Glutamatergic neuron (in vitro differentiated cells): ENCODE measurements at places on chromosomes 16 and 17. TPM values are rescaled to one million over a fixed set of nuclear protein-coding genes. Genes with fewer than 3 reads are reported as not detected.

RASD1 gene
- 140 TPM for total RNA-seq

GRCh38 chr17:28985950-28986713, 19.7 kb downstream of the SEZ6 start:
- DNase-seq, result peak; percentile 62

DNA sequence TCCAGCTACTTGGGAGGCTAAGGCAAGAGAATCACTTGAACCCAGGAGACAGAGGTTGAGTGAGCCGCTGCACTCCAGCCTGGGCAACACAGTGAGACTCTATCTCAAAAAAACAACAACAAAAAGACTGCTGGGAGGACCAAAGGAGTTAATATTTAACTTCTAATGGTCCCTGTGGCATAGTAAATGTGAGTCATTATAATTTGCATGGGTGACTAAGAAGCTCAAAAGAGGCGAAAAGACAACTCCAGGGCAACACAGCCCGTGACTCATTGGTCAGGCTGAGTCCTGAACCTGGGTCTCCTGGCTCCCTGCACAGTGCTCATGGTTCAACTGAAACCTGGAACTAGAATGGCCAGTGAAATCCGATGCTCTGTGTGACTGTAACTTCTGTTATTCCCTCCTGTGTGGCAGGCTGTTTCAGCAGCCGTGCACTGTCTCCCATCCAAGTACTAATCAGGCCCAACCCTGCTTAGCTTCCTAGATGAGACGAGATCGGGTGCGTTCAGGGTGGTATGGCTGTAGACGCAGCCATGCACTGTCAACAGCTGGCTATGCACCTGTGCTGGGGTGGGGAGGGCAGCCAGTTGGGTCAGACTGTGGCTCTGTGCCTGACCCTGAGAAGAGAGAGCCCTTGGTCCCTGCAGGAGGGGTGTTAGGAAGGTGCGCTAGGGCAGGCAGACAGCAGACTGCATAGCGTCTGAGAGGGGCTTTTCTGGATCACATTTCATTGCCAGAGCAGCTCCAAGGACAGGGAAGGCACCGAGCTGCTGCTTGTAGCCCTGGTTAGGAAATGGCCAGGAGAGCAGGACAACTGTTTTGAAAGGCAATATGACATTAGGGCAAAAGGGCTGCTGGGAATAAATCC, 14.5 kb upstream of the GPRC5C start:
- peak; percentile 24 for DNase-seq

- DNase-seq, result no peak
These were observed 51.1 kb downstream of the SRL start for GRCh38 chr16:4190712-4191333.

- DNase-seq, result no peak
These were observed 50.7 kb downstream of the ADCY7 start for GRCh38 chr16:50316848-50317630.

MMP28 gene
- 0.49 TPM for total RNA-seq

TMEM235 gene
- total RNA-seq, result not detected

DNA sequence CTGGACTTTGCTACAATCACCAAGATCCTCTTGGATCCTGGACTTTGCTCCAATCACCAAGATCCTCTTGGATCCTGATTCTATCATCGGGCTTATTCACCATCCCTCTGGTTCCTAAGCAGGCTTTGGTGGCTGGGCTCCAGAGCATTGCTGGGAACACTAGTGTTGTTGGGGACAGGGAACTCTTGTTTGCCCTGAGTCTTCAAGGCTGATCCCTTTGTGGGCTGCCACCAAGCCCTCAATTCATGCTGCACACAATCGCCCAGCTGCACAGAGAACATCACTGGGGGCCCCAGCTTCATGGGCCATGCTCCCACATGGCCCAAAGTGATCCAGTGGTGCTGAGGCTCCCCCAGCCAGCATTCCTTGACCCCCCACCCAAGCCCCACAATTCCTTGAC, 88.3 kb downstream of the TMEM132E start:
- DNase-seq, result no peak

DNA sequence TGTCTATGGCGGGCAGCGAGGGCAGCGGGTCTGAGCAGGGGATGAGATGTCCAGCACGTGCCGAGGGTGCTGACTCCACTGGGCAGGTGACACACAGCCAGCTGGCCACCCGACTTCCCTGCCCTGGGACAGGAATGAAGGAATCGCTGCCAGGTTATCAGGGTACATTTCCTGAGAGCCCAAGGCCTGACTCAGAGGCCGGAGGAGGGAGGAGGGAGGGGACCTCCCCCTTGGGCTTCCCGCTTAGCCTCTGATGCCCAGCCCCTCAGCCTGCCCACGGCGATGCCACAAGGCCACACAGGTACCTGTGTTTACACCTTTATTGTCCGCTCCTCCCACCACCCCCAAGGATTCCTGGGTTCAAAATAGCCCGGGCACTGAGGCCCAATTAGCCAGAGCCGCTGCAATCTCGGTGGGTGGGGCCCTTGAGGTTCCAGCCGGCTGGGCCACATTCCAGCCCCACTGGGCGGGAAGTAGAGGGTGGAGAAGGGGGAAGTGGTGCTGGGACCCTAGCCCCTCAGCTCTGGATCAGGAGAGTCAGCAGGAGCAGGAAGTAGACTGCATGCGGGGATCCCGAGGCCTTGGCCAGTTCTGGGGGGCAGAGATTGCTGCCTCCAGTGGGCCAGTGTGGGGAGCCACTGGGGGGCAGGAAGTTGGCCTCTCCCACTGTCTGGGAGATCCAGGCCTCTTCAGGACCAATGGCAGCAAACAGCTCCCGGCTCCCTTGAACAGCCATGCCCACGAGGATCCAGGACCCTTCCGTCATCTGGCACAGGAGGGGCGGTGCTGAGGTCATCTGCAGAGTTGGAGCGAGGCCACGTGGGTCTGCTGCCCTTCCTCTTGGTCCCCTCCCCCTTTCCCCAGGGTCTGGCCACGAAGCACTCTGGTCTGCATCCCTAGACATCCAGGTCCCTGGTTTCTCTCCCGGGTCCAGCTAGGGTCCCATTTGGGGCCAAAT, 3.4 kb upstream of the PRSS8 start:
- no peak for DNase-seq

CBLN1 gene
- total RNA-seq, result 21.7 TPM

DNA sequence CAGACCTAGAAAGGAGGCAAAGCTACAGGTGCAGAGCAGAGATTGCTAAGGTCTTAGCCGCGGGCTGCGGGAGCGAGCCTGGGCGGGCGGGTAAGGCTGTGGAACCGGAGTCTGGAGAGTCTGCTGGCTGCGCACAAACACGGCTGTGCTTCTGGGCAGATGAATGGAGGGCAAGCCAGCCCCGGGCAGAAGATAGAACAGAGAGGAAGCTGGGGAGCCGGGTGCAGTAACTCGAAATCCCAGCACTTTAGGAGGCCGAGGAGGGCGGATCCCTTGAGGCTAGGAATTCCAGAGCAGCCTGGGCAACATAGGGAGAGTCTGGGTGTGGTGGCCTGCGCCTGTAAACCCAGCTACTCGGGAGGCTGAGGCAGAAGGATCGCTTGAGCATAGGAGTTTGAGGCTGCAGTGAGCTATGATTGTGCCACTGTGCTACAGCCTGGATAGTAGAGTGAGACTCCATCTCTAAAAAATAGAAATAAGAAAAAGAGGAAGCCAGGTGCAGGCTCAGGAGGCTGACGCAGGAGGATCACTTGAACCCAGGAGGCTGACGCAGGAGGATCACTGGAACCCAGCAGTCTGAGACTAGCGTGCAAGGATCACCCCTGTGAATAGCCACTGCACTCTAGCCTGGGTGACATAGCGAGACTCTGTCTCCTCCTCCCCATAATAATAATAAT, 56.3 kb downstream of the PITPNC1 start:
- no peak for DNase-seq

ABCC11 gene
- total RNA-seq, result not detected

GAS2L2 gene
- total RNA-seq, result 0.27 TPM

DNA sequence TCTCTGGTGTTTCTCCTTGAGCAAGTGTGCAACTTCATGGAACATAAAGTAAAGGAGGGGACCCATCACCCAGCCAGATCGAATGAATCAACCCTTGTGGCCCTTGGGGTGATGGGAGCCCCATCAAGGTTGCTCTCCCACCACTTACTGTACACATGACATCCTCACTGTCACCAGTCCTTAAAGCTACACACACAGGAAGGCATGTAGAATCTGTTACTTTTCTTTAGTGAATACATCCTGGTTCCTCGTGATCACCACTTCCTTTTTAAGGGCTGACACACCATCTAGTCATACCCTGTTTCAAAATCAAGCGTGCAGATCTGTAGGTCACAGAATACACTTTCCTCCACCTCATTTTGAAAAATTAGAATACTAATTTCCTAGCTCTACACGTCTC, 22.6 kb upstream of the MPHOSPH6 start:
- no peak for DNase-seq

CTF1 gene
- 1.7 TPM for total RNA-seq

GRCh38 chr16:72286936-72287620, 115.1 kb upstream of the PMFBP1 start:
- DNase-seq, result no peak

DNA sequence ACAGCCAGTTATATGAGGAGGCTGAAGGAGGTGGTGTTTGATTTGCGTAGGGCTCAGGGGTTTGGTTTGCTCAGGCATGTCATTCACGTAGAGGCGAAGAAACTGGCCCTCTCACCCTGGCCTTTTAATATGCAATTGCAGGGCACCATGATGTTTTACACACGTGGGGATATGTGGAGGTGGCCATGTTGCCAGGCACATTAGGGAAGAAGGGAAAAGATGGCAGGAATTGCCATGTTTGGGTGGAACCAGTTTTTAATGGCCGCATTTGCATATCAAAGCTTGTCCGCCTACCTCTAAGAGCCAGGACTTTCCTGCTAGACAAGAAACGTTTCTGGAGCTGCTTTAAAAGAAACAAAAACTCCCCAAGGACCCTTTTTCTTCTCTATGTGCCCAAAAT, 1483.7 kb upstream of the GOT2 start:
- DNase-seq, result no peak

PARN gene
- 26.2 TPM for total RNA-seq

MGAT5B gene
- 22.9 TPM for total RNA-seq

GRCh38 chr16:89586853-89587252, 11.3 kb downstream of the CPNE7 start:
- peak; percentile 19 for DNase-seq

- DNase-seq, result peak; percentile 81
These were observed 108.5 kb upstream of the CCL2 start for GRCh38 chr17:34146440-34147043.

- no peak for DNase-seq
These were observed 482.8 kb downstream of the SOX9 start for GRCh38 chr17:72603420-72604242.

- DNase-seq, result no peak
These were observed 386.5 kb downstream of the SLC39A11 start for GRCh38 chr17:72705905-72706395.

SIRT7 gene
- 38.7 TPM for total RNA-seq

RAB11FIP4 gene
- 103 TPM for total RNA-seq

- DNase-seq, result no peak
These were observed 10.8 kb downstream of the ASPHD1 start for GRCh38 chr16:29910819-29911675.

DNA sequence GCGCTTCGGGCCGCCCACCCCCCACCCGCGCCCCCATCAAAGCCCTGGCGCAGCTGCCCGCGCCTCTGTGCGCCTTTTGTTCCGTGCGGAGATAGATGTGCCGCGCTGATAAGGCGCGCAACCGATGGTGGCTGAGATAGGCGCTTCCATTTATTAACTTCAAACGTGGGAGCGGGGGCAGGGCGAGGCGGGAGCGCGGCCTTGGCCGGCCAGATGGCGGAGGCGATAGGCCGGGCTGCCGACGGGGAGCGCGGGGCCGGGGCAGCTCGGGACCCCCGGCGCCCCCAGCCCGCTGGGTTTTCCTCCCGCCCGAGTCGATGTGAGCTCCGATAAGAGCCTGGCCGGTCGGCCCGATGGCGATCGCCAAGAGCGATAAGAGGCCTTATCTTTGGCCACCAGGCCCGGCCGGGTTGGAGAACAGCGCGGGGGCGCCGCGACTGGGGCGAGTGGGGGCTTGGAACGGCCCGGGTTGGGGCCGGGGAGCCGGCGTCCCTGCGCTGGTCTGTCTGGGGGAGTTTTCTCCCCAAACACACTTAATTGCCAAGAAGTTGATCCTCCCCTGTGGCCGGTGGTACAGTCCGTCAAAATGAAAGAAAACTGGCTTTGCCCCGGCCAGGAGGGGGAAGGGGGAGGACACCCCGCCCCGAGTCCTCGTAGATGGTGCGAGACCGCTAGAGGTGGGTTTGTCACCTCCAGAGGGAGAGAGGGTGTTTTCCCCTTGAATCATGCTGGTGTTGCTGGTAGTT, 2.7 kb downstream of the ZFPM1 start:
- DNase-seq, result peak; percentile 63

DNA sequence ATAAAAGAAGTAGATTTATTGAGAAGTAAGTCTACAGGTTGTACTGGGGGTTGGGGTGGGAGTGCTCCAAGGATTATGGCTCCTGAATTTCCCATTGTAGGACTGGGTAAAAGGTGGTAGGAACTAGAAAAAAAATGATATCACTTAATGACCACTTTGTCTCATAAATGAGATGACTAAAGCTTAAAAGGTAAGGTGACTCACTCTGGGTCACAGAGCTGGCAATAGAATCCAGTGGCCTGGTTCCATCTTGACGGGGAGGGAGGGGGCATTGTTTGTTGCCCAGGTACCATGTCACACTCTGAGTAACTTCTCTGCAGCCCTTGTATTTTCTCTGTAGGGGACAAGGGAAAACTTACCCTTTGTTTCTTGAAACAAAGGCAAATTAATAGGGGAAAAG, 126.1 kb downstream of the PITPNC1 start:
- no peak for DNase-seq

STH gene
- total RNA-seq, result 4.1 TPM

DNA sequence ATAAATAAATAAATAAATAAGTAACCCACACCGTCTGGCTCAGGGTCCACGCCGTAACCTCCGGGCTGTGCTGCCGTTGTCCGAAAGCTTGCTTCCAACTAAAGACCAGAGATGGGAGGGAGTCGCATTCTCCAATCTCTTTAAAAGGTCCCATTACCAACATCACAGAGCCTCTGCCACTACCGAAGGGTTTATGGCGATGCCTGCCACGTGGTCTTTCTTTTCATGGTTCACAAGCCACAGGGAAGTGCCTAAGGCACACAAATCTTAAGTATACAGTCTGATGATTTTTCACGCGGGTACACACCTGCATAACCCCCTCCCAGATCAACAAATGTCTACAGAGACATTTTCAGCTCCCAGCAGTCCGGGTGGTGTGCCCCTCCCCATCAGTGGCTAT, 1.4 kb downstream of the COTL1 start:
- DNase-seq, result no peak

IL17C gene
- total RNA-seq, result not detected

PRCD gene
- 1.4 TPM for total RNA-seq

MYL4 gene
- total RNA-seq, result 7.6 TPM

DNA sequence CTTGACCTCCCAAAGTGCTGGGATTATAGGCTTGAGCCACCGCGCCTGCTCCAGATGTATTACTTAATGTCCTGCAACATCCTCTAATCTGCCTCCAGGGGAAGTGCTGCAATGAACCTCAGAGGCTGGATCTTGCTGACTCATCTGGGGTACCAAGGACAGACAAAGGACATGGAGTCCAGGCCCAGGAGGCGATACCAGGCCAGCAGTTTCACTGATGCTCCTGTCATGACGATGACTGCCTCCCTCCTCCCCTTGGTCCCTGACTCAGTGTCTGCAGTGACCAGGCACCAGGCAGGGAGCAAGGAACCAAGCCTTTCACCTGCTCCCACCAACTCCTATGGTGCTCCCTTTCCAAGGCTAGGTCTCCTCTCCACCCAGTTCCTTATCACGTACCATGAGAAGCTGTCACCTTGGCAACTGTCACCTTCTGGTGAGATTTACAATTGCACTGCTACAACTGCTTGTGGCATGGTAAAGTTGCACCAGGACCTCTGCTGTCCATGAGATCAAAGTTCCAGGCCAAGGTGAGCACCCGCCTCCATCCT, 21.6 kb upstream of the PHOSPHO1 start:
- no peak for DNase-seq
